ENCODE measurements at places on chromosomes 1 and 21.

DNA sequence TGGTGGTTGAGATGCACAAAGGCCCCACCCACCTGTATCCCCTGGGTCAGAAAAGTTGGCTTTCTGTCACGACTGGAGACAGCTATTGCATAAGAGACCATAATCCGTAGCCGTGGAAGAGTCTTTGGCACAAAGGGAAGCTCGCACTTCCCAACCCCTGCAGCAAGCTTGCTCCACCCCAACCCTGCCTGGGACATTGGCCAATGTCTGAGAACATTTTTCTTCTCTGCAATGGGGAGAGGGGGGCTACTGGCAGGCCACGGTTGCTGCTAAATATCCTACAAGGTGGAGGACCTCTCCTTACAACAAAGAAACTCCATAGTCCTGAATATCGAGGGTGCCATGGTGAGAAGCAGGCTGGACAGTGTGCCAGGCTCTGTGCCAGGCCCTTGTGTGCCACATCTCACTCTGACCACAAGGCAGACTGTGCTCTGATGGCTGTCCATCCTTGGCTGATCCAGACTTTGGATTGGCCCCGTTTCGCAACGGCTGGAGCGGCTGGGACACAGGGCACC, 104.1 kb downstream of the CSMD2 start:
- DNase-seq: no peak

DNA sequence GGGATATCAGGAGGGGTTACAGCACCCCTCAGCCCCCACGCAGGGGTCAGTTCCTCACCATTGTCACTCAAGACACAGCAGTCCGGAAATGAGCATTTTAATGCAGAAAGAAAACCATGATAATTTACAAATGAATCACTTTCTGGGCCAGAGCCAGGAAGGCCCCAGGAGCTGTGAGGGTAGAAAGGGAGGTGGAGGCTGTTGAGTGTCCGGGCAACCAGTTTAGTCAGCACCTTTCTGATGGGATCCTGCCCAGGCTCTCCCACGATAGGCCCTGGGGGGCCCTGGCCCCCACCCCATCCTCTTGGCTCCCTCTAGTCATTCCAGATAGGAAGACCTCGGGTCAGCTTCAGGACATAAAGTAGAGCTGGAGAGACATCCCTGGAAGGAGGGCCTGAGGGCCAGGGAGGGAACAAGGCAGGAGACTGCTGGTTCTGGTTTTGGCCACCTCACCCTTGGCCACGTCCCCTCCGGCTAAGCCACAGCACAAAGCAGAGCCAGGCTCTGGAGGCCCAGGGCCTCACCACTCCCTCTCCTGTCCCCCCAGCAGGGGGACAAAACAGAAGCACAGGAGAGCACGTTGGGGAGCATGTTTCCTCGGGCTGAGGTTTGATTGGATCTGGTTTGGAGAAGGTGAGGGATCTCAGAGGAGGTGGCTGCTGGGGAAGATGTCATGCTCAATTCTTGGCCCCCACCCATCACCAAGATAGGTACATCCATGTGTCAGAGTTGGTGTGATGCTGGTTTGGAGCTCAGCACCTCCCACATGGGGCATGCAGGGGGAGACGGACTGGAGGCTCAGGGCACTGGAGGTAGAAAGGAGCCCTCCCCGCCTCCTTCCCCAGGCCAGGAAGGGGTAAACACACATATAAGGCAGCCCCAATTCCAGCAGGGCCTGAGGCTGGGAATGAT, 20.6 kb downstream of the ETNK2 start:
- DNase-seq: no peak

DNA sequence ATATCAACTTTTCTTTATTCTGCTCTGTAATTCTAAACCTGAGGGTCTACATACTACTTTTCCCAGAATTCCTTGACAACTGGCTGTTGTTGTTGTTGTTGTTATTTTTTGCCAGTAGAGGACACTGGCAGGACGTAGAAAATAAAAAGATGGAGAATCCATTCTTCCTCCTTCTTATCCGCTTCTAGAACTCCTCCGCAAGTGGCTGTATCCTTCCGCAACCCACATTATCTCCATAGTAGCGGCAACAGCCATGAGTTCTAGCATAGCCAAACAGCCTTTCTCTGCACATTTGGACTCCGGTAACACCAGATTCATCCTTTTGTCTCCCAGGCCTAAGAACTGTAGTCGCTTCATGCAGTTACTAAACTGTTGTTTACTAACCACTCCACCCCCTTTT, 91.1 kb upstream of the CACHD1 start:
- no peak for DNase-seq

- peak; percentile 6 for DNase-seq
These were observed 1.4 kb downstream of the JUN start for GRCh38 chr1:58782178-58783089.

- DNase-seq: no peak
These were observed 32.9 kb downstream of the JAK1 start for GRCh38 chr1:64933296-64934070.

DNA sequence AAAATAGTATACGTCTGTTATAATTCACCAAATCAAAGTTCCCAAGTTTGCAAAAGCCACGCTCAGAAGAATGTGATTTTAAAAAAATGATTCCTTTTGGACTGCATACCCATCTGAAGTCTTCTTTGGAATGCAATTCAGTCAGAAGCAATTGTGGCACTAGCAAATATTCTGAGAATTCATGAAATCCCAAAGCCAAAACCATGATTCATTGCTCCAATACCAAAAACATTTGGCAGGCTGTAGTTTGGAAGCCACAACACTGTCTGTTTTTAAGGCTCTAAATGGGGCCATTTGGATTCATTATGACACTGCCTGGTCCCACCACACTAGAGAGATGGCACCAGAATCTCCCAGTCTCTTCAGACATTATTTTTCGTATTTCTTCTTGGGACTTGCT, 21.8 kb upstream of the LRRC53 start:
- DNase-seq: no peak

DNA sequence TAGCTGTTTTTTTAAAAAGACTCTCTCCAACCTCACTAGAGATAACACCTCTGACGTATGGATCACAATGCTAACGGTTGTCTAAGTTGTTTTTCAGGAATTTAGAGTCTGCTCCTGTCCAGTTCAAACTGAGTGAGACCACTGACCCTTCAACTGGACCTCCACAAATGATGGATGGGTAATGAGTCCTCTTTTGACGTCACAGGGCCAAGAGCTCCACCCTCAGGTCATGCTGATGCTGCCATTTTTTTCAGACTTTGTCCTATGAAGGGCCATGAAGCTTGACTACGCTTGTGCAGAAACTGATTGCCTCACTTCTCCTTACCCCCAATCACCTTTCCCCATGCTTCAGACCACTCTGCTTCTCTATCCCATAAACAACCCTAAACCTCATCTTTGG, 16.6 kb downstream of the GRIK3 start:
- no peak for DNase-seq

- DNase-seq: no peak
These were observed 40.3 kb downstream of the GPATCH2 start for GRCh38 chr1:217590598-217590997.

GRCh38 chr1:227905573-227906487, 41.9 kb downstream of the WNT9A start:
- no peak for DNase-seq

DNA sequence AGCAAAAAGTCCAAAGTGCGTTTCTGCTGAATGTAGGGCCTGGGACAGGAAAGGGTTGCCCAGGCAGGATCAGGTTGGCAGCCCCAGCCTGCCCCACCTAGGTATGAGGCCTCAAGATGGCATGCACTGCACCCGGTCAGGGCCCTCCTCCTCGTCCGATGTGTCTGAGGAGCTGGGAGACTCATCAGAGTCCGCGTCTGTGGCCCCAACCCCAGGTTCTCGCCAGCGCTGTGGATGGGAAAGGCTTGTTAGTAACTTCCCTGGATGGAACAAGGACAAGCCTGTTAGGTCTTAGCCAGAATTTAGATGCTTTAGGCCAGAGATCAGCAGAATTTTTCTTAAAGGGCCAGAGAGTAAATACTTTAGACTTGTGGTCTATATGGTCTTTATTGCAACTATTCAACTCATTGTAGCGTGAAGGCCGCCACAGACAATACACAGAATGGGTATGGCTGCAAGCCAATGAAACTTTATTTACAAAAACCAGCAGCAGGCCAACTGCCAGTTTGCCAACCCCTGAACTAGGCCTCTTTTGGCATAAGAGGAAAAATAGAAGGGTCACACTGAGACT, 12.4 kb downstream of the PEA15 start:
- no peak for DNase-seq

GRCh38 chr1:216902669-216903381, 179.6 kb upstream of the ESRRG start:
- DNase-seq: no peak

DNA sequence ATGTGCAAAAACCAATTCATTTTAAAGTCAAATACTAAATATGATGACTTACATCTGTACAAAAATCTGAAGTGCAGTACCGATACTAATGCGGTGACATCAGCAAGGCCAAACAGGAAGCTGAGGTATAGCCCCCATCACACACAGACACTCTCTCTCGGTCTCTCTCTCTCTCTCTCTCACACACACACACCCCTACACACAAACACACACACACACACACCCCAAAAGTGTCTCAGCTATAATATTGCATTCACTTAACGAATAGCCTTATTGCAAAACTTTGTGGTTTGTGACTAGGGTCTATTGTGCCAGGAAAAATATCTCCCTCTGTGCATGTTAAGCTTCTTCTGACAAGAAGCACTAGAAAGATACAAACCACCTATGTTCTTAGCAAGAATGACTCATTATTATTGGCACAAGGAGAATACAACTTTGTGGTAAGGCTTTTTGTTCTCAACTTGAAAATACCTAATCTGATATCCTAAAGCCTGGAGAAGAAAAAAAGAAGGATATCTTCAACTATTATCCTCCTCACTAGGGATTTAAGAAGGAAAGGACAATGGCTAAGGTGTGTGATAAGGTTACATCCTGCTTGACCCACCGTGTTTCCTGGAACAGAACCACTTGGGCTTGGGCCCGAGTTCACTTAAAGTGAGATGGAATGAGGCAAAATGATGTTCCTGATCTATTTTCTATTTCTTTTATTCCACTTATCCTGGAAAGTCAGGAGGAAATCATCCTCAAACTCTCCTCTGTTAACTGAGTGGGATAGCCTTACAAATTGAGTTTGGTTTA, 107.1 kb downstream of the NIBAN1 start:
- DNase-seq: peak; percentile 2

- no peak for DNase-seq
These were observed 481 bp downstream of the CCDC163 start for GRCh38 chr1:45499415-45499769.

DNA sequence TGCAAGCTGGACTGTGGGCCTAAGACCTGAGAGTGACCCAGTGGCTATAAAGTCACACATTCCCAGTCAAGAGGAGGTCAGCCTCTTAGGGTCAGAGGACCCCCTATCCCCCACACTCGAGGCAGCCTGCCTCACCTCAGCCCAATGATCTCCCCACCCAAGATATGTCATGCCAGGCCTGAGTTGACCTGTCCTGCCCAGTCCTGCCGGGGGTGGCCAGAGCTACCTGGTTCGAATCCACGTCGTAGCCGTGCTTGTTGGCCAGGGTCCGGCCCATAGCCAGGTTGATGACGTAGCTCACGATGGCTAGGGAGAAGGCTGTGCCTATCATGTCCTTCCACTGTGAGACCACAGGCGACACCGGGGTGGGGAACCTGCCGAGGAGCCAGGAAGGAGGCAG, 15.6 kb downstream of the SLC26A9 start:
- no peak for DNase-seq

DNA sequence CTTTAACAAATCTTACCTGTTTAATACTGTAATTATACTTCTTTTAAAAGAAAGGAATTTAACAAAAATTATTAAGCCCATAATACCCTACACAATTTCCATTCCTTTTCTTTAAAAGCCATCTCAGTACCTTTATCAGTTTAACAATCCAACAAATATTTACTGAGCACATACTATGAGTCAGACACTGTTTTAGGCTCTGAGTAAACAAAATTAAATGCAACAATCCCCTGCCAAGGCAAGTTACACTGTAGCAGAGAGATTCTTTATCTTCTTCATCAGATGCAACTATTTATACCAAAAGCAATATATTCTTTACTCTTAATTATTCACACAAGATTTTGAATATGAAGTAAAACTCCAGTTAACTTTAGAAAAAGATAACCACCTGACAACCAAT, 12.0 kb downstream of the DENND1B start:
- DNase-seq: no peak

GRCh38 chr1:232696466-232696865, 66.5 kb upstream of the SIPA1L2 start:
- DNase-seq: no peak

DNA sequence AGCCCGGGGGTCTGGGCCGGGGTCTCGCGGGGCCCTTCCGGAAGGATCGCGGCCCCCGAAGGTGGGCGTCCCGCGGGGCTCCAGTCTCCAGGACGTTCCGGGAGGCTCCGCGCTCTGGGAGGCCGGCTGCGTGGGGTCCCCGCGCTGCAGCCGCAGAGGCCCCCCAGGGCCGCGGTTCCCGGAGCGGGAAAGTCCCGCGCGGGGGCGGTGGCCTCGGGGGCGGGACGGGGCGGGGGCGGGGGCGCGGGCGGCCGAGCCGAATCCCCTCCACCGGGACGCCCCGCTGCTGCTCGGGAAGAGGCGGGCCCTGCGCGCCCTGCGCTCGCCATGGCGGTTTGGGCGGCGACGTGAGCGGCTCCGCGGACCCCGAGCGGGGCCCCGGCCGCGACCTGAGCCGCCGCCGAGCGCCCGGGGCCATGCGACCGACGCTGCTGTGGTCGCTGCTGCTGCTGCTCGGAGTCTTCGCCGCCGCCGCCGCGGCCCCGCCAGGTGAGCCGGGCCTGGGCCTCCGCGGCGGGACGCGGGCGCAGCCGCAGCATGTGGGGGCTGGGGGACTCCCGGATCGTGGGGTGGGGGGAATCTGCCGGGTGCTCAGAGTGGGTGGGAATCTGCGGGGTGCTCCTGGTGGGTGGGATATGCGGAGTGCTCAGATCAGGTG, at the start of gene IFNGR2:
IFNGR2 (plus strand) TSS at position 286 of the 658 bp plus-strand sequence; CDS start at position 417, 131 bp downstream.
- no peak for DNase-seq

DNA sequence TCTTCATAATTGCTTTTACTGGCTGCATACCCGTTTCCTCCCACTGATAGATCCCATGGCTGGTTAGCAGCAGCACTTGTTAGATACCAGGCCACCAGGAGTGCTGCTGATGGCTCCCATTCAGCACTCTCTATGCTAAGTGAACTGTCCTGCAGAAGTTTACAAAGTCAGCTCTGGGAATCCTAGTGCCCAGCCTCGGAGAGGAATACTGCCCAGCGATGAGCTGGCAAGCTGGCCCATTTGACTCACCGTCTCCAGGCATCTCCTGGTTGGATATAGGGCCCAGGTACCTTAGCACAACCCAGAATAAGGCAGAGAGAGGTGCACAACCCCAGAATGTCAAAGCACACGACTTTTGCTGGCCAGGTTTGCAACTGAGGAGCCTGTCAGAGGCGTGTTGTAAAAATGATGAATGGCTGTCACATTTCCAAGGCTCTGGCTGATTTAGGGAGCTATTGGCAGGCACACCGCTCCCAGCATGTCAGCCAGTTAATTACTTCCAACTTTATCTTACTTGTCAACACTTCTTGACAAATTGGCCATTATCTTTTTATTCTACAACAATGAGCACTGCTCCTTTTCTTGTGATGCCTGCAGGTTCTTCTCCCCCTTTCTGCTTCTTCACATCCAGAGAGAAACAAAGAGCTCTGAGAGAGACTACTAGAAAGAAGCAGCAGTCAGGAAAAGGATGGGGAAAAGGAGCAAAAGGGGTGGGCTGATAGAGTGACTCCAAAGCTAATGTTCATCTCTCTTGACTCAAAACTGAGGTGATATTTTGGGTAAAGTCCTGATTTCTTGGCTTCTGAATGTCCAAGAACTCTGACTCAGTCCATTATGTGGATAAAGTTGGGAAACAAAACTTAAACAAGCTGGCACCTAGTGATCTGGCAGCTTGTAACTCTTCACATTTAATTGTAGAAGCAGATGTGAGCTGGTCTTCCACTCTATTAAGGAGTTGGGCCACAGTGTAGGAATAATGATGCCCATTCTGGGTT, 10.8 kb upstream of the ANGPTL7 start:
- DNase-seq: no peak
